ENCODE measurements at places on chromosomes 4 and X. TPM values are rescaled to one million over a fixed set of nuclear protein-coding genes. Genes with fewer than 3 reads are reported as not detected.

CXXC4 gene
- total RNA-seq: not detected

MGARP gene
- total RNA-seq: 0.21 TPM

TSPAN5 gene
- total RNA-seq: 30.7 TPM

KCND1 gene
- total RNA-seq: 2.5 TPM

- no peaks in the 10 kb centered on the region for H3K36me3 ChIP-seq
- no peak overlapping the region for H3K27ac ChIP-seq
- H3K27me3 ChIP-seq: no peaks in the 10 kb centered on the region
- no peaks in the 10 kb centered on the region for H3K4me1 ChIP-seq
These were observed 73.8 kb downstream of the MFAP3L start for GRCh38 chr4:169952236-169953002.

DNA sequence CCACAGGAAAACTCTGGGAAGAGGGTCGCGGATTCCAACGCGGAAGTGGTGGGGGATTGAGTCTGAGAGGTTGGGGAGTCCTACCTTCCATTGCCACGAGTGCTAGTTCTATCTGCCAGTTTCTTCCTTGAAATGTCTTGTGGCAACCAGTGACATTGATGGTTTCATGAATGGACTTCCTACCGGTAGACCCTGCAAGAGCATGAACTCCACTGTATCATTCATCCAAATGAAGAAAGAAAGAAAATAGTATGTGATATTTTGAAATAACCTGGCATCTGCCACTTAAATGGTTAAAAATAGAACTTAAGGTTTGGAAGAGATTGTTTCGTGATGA, 1.1 kb upstream of the SLC10A7 start:
- H3K27ac ChIP-seq: no peak overlapping the region
- H3K27me3 ChIP-seq: no peaks in the 10 kb centered on the region
- H3K4me3 ChIP-seq: no peak overlapping the region
- no peaks in the 10 kb centered on the region for H3K36me3 ChIP-seq

DNA sequence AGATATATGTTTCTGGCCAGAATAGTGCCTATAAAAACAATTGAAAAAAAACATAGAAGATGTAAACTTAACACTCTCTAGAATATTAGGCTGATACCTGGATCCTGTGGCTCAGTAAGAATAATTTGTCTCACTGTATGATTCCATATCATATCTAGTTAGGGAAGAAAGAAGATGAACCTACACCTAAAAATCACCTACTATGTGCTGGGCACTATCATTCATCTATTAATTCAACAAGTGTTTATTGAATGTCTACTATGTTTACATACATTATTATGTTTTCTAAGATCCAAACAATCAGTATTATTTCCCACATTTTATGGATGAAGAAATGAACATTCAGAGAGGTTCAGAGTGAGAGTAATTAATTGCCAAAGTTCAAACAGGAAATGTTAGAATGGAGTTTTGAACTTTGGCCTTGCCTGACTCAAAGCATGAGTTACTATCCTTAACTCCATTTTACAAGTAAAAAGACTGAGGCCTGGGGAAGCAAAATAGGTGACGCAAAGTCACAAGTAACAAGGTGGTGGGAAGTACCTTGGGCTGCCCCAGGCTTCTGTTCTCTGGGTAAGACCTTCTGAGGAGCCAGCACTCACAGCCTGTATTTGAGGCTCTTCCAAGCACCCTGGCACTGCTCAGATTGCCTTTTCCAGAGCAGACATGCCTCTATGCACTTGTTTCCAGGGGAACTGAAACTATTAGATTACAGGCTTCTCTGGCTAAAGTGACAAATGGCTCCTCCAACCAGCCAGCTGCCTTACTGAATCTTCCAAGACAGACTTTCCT, 111.1 kb upstream of the ACSL4 start:
- H3K27me3 ChIP-seq: no peaks in the 10 kb centered on the region
- H3K27ac ChIP-seq: no peak overlapping the region
- H3K36me3 ChIP-seq: no peaks in the 10 kb centered on the region
- H3K4me1 ChIP-seq: peaks cover 21% of the 10 kb centered on the region
- no peak overlapping the region for H3K4me3 ChIP-seq

DNA sequence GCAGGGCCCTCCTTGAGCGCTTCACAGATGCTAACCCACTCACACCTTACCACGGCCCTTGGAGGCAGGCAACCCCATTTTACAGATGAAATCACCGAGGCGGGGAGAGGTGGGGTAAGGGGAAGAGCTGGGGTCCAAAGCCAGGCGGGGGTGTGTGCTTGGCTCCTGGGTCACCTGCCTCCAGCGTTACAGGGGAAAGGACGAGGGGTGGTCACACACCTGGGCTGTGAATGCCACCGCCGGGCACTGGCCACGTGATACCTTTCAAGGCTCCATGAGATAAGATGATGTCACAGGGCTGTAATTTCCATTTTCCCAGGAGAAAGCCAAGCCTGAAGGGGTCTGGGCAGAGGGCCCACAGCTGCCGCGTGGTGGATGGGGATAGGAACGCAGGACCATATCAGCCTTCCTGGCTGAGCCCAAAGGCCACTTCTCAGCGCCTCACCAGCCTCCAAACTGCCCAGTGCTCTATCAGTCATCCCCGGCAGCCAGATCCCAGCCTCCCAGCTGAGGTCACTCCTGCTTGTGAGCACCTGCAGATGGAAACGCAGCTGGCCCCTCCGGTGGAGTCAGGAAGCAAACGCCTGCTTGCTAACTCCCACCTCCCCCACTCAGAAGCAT, 62.4 kb upstream of the CRMP1 start:
- H3K27ac ChIP-seq: no peak overlapping the region
- peaks cover 7% of the 10 kb centered on the region for H3K4me1 ChIP-seq
- no peak overlapping the region for H3K4me3 ChIP-seq
- H3K36me3 ChIP-seq: no peaks in the 10 kb centered on the region
- H3K27me3 ChIP-seq: peaks cover 6% of the 10 kb centered on the region

- peaks cover 6% of the 10 kb centered on the region for H3K27me3 ChIP-seq
- H3K36me3 ChIP-seq: no peaks in the 10 kb centered on the region
- no peak overlapping the region for H3K4me3 ChIP-seq
- H3K27ac ChIP-seq: no peak overlapping the region
- H3K4me1 ChIP-seq: no peaks in the 10 kb centered on the region
These were observed 152.7 kb upstream of the FAM241A start for GRCh38 chr4:111992351-111993168.

- H3K36me3 ChIP-seq: peaks cover 58% of the 10 kb centered on the region
- H3K4me3 ChIP-seq: no peak overlapping the region
- H3K27me3 ChIP-seq: no peaks in the 10 kb centered on the region
- H3K4me1 ChIP-seq: peaks cover 9% of the 10 kb centered on the region
- no peak for DNase-seq
These were observed 36.1 kb upstream of the CORIN start for GRCh38 chr4:47873877-47874541.

GRCh38 chr4:27742816-27743215, 882.2 kb downstream of the STIM2 start:
- H3K27me3 ChIP-seq: no peaks in the 10 kb centered on the region
- H3K4me3 ChIP-seq: no peak overlapping the region
- no peaks in the 10 kb centered on the region for H3K36me3 ChIP-seq
- H3K4me1 ChIP-seq: no peaks in the 10 kb centered on the region
- DNase-seq: no peak
- H3K27ac ChIP-seq: no peak overlapping the region

DNA sequence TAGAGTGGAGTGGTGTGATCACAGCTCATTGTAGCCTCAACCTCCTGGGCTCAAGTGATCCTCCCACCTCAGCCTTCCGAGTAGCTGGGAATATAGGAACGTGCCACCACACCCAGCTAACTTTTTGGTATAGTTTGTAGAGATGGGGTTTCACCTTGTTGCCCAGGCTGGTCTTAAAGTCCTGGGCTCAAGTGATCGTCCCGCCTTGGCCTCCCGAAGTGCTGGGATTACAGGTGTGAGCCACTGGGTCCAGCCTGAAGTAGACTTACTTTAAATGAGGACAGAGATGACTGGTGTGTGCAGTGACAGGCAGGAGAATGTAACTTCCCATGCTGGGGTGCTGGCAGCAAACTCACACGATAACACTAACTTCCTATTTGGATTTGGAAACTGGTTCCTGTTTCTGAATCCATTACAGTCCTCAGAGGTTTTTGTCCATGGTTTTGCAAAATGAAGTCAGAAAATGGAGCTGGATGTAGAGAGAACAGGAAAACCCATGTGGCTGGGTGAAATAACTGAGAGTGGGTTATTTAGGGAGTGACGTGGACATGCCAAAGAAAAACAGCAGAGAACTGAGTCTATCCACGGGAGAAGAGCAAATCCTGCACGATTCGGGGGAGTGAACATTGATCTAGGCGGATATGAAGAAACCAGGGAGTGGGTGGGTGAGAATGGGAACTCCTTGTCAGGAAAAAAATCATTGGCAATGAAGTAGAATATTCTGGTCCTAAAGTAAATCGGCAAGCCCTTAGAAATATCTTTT, 95.6 kb downstream of the GATB start:
- H3K4me3 ChIP-seq: no peak overlapping the region
- H3K4me1 ChIP-seq: peaks cover 11% of the 10 kb centered on the region
- no peaks in the 10 kb centered on the region for H3K36me3 ChIP-seq
- no peak overlapping the region for H3K27ac ChIP-seq
- no peaks in the 10 kb centered on the region for H3K27me3 ChIP-seq

Data from activated CD4-positive, alpha-beta T cell treated with anti-CD3 and anti-CD28 coated beads, Interleukin-2, amount 10 ng/mL, durations not matched to agents 24 days and 14 days (primary cell).